Epithelial cell of alveolus of lung (primary cell): ENCODE measurements at places on chromosomes 2 and 18. TPM values are rescaled to one million over a fixed set of nuclear protein-coding genes. Genes with fewer than 3 reads are reported as not detected.

KLHL14 gene
- total RNA-seq: not detected in 2 replicates

ZSCAN30 gene
- total RNA-seq: 15.1 and 21.6 TPM in 2 replicates

CCDC102B gene
- total RNA-seq: 12.8 and 18.3 TPM in 2 replicates

FECH gene
- total RNA-seq: 22.8 and 31.2 TPM in 2 replicates

ACTG2 gene
- 3.5 and 53.9 TPM in 2 replicates for total RNA-seq
